ENCODE measurements at places on chromosomes 12 and 14. TPM values are rescaled to one million over a fixed set of nuclear protein-coding genes. Genes with fewer than 3 reads are reported as not detected.

FITM1 gene
- polyA plus RNA-seq: 1.4 TPM

POLE2 gene
- 4.6 TPM for polyA plus RNA-seq

PTCSC3 gene
- 1.0 TPM for polyA plus RNA-seq

NUAK1 gene
- polyA plus RNA-seq: 5.5 TPM

ALDH1L2 gene
- polyA plus RNA-seq: 1.1 TPM

TPPP2 gene
- not detected for polyA plus RNA-seq

C12orf42 gene
- polyA plus RNA-seq: 0.03 TPM

NGB gene
- polyA plus RNA-seq: not detected

ADGRD1 gene
- 27.2 TPM for polyA plus RNA-seq

MRPS35 gene
- 21.8 TPM for polyA plus RNA-seq

CYP27B1 gene
- 5.8 TPM for polyA plus RNA-seq

ACSS3 gene
- 6.9 TPM for polyA plus RNA-seq

HSPA2 gene
- polyA plus RNA-seq: 6.9 TPM

A2M gene
- polyA plus RNA-seq: 377 TPM

STYK1 gene
- polyA plus RNA-seq: 0.67 TPM

PTPRQ gene
- 1.8 TPM for polyA plus RNA-seq

DHRS2 gene
- 0.08 TPM for polyA plus RNA-seq

KRT85 gene
- not detected for polyA plus RNA-seq
